ENCODE measurements at places on chromosomes 12 and 14.

GRCh38 chr12:89862511-89863445 is 154.1 kb upstream of the ATP2B1 start:
- DNase-seq, result no peak

DNA sequence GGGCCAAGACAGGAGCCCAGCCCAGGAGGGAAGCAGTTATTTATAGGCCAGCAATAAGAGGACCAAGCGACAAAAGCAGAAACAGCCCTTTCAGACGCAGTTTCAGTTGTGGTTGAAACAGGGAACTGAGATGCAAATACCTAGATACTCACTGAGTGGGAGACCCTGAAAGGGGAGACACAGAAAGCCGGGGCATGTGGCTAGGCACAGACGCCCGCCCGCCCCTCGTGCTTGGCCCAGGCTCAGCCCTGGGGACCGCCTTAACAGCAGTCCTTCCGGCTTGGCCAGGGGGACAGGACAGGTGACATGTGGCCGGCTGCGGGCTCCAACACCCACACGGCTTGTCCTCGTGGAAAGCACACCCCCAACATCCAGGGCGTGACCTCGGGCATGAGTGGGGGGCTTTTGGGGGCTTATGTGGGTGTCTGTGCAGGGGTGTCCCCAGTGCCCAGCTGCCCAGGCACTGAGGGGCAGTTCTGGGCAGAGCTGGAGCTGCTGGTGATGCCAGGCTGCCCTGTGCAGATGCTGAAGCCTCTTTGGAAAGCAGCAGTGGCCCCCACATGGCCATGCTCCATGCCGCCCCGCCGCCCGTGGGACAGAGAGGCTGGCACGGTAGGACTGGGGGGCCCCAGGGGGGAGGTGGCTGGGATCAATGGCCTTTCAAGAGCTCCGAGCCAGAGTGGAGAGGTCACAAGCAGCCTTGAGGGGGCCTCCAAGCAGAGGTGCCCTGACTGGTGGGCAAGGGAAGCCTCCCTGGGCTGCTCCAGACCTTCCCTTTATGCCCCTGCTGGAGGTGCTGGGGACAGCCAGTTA is 2.1 kb downstream of the PLD4 start:
- DNase-seq, result no peak

DNA sequence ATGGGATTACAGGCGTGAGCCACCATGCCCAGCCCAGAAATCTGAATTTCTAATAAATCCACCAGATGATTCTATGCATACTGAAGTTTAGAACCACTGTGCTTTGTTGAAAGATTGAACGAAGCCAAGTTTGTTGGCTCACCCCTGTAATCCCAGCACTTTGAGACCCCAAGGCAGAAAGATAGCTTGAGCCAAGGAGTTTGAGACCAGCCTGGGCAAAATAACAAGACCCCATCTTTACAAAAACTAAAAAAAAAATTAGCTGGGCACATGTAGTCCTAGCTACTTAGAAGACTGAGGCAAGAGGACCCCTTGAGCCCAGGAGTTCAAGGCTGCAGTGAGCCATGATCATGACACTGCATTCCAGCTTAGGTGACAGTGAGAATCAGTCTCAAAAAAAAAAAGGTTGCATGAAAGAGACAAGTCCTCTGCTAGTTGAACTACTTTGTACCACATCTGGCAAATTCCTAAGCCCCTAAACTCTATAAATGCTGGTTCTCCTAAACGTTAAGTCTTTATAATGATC is 1.7 kb upstream of the ABHD4 start:
- no peak for DNase-seq

GRCh38 chr12:52444647-52445595 is 7.0 kb downstream of the KRT6B start:
- DNase-seq, result no peak

GRCh38 chr14:56119201-56119981 is 1.2 kb downstream of the PELI2 start:
- DNase-seq, result no peak

- DNase-seq, result no peak
These were observed 4.9 kb upstream of the SOX5 start for GRCh38 chr12:23954332-23954731.

DNA sequence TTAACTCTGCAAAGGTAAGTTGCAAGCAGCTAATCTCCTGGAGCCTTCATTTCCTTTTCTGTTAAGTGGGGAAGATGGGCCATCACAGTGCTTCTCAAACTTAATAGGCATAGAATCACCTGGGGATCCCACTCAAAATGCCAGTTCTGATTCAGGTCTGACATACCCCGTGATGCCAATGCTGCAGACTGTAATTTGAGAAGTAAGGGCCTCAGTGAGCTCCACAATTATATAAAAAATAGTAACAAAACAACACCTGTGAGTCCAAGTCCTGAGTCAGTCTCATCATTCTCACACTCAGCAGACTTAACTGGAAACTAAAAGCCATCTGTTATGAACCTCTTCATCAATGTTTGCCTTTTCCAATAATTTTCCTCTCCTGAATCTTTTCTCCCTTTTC is 10.8 kb upstream of the PSMA6 start:
- no peak for DNase-seq

DNA sequence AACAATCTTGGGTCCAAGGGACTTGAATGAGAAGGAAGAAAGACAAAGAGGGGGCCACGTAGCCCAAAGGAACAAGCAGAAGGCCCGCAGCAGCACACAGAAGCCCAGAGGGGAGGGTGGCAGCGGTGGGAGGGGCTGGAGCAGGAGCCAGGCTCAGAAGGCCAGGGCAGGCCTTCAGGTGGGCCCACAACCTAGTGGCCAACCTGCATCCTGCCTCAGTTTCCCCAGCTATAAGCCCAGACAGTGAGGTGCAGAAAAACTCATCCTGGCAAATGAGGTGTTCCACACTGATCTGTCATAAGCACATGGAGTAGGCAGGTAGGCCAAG is 34.1 kb downstream of the LTBP2 start:
- no peak for DNase-seq

DNA sequence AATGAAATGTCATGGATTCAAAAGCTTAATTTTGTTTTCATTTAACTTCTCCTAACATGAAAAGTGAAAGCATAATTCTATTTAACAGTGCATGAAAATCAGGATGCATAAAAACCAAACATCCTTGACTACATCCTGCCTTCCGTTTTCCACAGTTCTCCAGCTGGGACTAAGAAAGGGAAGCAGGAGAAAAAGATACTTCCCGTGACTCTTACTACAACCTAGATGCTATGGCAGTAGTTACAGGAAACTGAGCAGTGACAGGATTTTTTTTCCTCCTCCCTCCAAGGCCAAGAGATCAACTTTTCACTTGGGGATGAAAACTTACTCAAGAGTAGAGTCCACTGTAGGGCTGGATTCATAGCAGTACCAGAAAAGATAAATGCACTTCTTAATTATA is 2.6 kb downstream of the EXOC5 start:
- no peak for DNase-seq

- no peak for DNase-seq
These were observed 185.5 kb upstream of the ATP2B1 start for GRCh38 chr12:89893972-89894706.

- no peak for DNase-seq
These were observed 18.9 kb upstream of the CEBPE start for GRCh38 chr14:23137813-23138535.

DNA sequence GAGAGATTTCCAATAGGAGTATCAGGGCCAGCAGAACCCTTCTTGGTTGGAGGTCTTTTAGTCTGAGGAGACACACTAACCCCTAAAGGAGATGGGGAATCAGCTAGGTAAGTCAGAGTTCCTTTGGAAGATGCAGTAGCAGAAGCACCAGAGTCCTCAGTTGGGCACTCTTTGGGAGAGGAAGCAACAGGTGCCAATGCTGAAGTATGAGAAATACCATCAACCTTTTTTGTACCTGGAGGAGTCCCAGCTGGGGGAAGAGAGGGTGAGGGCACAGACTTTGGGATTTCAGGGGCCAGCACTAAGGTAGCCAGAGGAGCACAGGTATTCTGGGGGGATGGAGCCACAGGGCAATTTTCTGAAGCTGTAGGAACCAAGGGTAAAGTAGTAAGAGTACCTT is 6.0 kb downstream of the NACA start:
- DNase-seq, result no peak

- DNase-seq, result no peak
These were observed 41.9 kb downstream of the BEGAIN start for GRCh38 chr14:100545359-100545758.

DNA sequence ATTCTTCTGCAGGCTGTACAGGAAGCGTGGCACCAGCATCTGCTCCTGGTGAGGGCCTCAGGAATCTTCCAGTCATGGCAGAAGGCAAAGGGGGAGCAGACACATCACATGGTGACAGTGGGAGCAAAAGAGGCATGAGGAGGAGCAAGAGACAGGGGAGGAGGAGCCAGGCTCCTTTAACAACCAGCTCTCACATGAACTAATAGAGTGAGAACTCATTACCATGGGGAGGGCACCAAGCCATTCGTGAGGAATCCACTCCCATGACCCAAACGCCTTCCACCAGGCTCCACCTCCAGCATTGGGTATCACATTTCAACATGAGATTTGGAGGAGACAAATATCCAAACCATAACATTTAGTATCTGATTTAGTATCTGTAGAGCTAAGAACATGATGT is 14.7 kb upstream of the TRIM9 start:
- no peak for DNase-seq

DNA sequence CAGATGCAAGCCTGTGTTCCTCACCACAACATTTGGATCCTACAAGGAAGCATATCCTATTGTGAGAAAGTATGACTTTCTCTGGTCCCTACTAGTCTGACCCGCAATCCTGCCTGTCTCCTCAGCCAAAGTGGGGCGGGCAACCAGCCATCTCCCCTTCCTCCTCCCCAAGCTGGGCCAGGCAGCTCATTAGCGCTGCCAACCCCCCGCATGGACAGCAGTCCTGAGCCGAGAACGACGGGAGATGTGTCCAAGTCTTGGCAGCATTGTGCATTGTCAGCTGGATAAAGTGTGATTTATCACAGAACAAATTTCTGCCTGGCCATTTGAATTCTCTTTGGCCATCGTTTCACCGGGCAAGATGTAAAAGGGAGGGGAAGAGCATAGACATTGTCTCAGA is 139.4 kb downstream of the SLC15A4 start:
- DNase-seq, result no peak

GRCh38 chr14:57854571-57854970 is 11.3 kb downstream of the SLC35F4 start:
- no peak for DNase-seq

Measured in activated T-cell treated with anti-CD3 and anti-CD28 coated beads for 4 hours (primary cell).